HepG2 (cell line): ENCODE measurements at places on chromosomes 5 and 9. TPM values are rescaled to one million over a fixed set of nuclear protein-coding genes. Genes with fewer than 3 reads are reported as not detected.

Gene CTNNAL1
- total RNA-seq, result 162 and 227 TPM in 2 replicates

Gene CCDC183
- total RNA-seq, result 3.0 and 5.0 TPM in 2 replicates

Gene RANBP17
- not detected in 2 replicates for total RNA-seq

Gene BASP1
- not detected in 2 replicates for total RNA-seq

Gene ADAMTS2
- total RNA-seq, result 0.18 and 0.24 TPM in 2 replicates

Gene C5orf58
- total RNA-seq, result not detected in 2 replicates

Gene PCDHB16
- total RNA-seq, result 0.41 and 0.60 TPM in 2 replicates

Gene SNCAIP
- total RNA-seq, result not detected in 2 replicates
